ENCODE measurements at places on chromosomes 3 and 15. TPM values are rescaled to one million over a fixed set of nuclear protein-coding genes. Genes with fewer than 3 reads are reported as not detected.

- DNase-seq: no peak
Measured at GRCh38 chr3:85304360-85304964, 345.7 kb downstream of the CADM2 start.

- DNase-seq: no peak
Measured at GRCh38 chr15:65796610-65797078, 4.6 kb upstream of the DENND4A start.

DNA sequence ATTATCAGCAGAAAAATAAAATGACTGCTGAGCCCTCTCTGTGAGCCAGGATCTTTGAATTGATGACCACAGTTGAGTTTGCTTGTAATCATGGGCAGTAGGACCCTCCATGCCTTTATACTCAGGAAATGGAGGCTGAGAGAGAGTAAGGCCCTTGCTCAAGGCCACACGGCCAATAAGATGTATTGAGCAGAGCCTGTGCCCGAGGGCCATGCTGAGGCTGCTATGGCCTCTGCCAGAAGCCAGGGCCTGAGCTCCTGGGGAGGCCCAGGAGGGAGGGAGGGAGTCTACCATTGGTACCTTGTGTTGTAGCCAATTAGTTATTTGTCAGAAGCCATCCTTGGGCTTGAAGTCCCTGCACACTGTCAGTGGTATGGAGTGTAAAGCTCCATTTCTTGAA, 151.4 kb downstream of the DNAJB8 start:
- DNase-seq: no peak

DNA sequence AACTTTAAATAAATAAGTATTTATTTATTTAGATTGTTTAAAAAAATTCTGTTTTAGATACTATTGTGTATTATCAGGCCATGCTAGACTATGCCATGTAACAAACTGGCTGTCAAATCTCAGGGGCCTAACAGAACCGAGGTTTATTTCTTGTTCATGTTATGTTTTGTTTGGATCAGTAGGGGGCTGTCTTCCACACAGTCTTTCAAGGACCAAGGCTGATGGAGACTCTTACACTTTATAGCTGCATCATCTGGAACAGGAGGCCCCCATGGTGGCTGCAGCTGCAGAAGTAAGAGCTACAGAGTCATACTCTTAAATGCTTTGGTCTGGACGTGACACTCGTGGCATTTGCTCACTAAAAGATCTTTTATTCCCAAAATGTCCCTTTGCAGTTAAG, 33.0 kb upstream of the ARL14 start:
- DNase-seq: peak; percentile 64

DNA sequence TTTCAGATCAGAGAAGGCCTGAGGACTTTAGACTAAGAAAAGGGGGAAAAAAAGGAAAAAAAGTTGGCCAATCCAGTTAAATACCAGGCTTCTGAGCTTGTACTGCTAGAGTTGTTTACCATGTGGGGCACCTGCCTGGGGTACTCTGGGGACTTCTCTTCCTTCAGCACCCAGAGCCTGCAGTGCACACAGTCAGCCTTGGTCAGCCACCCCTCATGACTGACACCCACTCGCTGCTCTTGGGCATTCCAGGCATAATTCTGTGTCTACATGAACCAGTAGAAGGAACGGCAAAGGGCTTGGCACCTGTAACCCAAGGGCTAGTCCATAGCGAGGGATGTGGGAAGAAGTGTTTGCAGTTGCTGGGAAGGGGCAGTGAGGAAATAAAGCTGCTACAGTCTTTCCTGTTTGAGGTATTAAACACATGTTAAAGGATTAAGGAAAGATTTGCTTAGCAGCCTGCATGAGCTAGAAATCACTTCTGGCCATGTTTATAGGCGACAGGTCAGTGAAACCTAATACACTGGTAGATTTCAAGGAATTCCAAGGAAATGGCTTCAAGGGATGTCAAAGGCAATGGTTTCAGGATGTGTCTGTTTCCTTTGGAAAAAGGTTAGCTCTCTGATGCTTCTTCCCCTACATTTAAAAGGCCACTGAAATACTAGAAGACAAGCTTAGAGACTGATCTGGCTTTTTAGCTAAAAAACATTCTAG, 232.5 kb downstream of the CHST2 start:
- DNase-seq: no peak

- no peak for DNase-seq
Measured at GRCh38 chr15:76861815-76862397, 43.2 kb downstream of the SCAPER start.

DNA sequence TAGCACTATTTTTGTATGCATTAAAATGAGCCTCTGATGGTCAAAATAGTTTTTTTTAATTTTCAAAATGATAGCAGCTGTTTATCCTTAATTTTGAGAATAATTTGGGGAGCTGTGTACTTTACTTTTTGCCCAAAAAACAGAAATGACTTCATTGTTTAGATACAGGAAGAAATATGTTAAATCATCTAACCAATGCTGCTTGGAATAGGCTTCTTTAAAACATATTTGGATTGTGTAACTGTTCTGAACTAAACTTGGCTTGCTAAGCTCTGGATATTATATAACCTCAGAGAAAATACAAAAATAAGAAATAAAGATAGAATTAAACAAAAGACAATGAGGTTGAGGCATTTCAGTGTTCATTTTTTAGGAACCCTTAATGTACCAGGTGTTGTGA, 119.3 kb downstream of the SERPINI1 start:
- DNase-seq: no peak

DNA sequence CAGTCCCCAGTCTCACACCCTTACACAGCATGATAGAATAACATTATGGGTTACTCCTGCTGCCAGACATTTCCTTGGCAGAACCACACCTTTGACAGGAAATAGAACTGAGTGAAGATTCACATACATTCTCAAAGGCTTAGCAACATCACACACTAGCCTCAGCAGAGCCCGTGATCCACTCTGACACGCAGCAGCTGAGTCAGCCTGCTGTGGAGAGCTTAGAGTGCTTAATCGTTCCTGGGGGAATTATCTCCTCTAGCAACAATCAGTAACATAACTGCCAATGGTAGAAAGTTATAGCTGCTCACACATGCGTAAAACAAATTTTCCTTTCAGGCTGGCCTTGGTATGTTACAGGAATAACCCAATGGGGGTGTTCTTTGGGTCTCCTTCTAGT, 382.1 kb downstream of the GAP43 start:
- no peak for DNase-seq

DNA sequence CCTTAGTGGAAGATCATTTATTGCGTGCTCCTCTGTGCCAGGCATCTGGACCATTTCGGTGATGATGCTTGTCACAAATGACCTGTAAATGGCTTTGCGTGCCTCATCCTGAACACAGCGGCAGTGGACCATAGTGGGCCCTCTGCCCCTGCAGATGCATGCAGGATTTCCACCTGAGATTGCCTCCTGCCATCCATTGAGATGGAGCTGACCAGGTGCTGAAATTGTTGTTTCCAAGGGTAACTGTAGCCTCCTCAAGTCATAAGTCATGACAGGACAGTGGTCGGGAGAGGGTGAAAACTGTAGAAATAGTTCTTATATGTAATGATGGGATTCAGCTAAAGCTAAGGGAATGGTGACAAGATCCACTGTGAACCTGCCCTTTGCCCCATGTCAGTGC, 35.5 kb downstream of the CLSTN2 start:
- peak; percentile 4 for DNase-seq

GRCh38 chr3:197041875-197042488, 12.4 kb upstream of the MELTF start:
- no peak for DNase-seq

GRCh38 chr3:57043518-57043917, 16.9 kb upstream of the SPATA12 start:
- DNase-seq: no peak

DNA sequence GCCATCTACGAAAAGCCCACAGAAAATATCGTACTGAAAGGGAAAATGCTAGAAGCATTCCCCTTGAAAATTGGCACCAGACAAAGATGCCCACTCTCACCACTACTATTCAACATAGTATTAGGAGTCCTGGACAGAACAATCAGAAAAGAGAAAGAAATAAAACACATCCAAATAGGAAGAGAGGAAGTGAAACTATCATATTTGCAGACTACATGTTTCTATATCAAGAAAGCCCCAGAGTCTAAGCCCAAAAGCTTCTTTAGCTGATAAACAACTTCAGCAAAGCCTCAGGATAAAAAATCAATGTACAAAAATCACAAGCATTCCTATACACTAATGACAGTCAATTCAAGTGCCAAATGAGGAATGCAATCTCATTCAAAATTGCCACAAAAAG, 15.6 kb downstream of the OR5K3 start:
- no peak for DNase-seq

DNA sequence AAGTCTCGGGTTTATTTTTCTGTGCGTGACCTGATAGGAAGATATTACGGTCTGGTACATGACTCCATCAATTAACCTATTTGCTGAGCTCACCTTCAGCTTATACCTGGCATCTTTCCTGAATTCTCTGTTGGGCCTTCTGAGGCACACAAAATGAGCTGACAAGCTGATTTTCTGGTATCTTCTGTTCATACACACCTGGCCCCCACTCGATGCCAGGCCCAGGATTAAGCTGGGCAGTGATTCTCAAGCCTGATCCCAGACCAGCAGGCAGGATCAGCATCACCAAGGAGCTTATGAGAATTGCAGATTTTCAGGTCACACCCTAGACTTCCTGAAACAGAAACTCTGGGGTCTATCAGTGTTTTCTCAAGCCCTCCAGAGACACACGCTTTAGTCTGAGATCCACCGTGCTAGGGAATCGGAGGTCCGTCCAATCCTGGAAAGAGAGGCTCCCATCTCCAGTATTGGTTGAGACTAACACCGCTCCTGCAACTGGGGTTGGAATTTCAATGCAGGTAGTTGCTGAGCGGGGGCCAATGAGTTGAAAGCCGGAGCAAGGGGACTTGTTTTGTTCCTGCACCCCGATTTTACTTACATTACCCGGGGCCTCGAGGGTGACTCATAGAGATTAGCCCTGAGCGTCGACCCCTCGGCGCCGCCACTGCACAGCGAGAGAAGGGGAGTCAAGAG, 636 bp upstream of the EIF1B start:
- DNase-seq: no peak

- no peak for DNase-seq
Measured at GRCh38 chr3:40518067-40518466, 6.7 kb upstream of the ZNF621 start.

- no peak for DNase-seq
Measured at GRCh38 chr3:16467393-16467792, 46.1 kb downstream of the RFTN1 start.

- DNase-seq: no peak
Measured at GRCh38 chr3:95731753-95732152, 1082.6 kb upstream of the EPHA6 start.

GRCh38 chr3:186440891-186441290, 78.9 kb upstream of the DGKG start:
- DNase-seq: no peak

- no peak for DNase-seq
Measured at GRCh38 chr3:8709801-8710507, 23.6 kb upstream of the CAV3 start.

- no peak for DNase-seq
Measured at GRCh38 chr15:64009798-64010261, 36.5 kb downstream of the DAPK2 start.

- peak; percentile 14 for DNase-seq
Measured at GRCh38 chr3:54309601-54310000, 187.2 kb downstream of the CACNA2D3 start.

MGA gene
- total RNA-seq: 50.1 TPM

NMNAT3 gene
- 0.95 TPM for total RNA-seq

CPLX3 gene
- total RNA-seq: not detected

VGLL3 gene
- total RNA-seq: 1.8 TPM

ITIH4 gene
- 2.4 TPM for total RNA-seq

LMCD1 gene
- not detected for total RNA-seq

ROPN1 gene
- not detected for total RNA-seq

ZNF592 gene
- 10.3 TPM for total RNA-seq

Measured in neural progenitor cell (in vitro differentiated cells).